ENCODE measurements at places on chromosomes 5 and 9.

DNA sequence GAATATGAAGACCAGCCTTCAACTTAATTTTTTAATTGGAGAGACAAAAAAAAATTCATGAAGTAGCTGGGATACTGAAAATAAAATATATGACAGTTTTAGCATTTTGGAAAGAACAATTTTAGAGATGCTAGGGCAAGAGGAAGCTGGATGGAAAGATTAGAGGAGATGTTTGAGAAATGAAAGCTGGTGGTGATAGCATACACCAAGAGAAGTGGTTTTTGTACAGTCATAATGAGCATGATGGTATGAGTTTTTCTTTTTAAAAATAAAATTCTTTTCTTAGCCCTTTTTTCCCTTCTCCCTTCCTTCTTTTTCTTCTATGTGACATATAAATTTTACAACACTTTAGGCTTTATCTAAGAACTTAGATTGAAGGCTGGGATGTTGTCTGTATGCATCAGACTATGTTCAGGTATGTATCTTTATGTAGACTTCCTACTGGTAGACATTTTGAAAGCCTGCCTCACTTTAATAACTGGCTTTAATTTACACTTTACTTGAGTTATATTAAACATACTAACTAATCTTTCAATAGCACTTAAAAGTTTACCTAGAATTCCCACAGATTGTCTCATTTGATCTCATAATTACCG lies 522.5 kb downstream of the TLE4 start:
- DNase-seq: no peak

- DNase-seq: no peak
These were observed 5.9 kb upstream of the ERAP2 start for GRCh38 chr5:96870094-96871026.

DNA sequence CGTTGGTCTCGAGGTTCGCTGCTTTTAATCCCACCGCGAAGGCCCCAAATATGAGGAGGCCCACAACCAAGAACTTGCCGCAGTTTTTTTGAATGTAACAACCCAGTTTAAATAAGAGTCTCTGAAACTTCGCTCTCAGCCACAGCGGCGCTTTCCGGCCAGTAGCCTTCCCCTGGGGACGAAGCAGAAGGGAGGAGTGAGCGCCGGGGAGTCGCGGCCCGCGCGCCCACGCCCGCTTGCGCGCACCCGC lies 10.4 kb downstream of the PTCH1 start:
- DNase-seq: peak; percentile 20

- DNase-seq: no peak
These were observed 12.6 kb downstream of the DNM1 start for GRCh38 chr9:128215491-128216409.

DNA sequence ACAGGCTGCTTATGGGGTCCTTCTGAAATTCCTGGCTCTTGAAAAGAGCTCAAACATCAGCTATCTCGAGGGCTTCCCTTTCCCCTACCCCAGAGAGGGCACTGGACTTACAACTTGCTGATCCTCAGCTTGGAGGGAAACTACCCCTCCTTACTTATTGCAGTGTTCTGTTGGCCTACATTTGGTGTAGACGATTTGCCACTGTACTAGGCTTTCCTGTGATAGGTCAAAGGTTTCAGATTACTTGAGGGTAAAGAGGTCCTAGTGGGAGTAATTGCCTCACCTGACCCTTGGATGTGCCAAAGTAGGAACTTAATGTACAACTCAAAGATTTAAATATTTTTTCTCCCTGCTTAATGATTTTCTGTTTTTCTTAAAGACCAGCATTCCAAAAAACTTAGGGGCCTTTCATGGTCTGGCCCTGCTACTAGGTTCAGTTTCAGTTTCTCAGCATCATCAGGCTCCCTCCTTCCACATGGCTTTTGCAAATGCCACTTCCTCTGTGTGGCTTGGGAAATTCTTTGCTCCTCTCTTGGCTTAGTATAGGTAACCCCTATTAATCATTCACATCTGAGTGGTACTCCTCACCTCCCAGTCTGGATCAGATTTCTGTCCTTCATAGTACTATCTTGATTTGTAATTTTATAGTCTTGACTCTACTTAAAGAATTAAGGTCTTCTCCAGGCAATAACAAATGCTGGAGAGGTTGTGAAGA lies 32.4 kb downstream of the CYSTM1 start:
- DNase-seq: no peak

GRCh38 chr5:156240414-156240813 lies 86.5 kb upstream of the SGCD start:
- no peak for DNase-seq

- DNase-seq: no peak
These were observed 818.8 kb upstream of the WWC1 start for GRCh38 chr5:167472566-167473108.

GRCh38 chr5:61612431-61612830 lies 280.4 kb downstream of the ZSWIM6 start:
- DNase-seq: no peak

- DNase-seq: peak; percentile 66
These were observed at the start of gene MEGF10 for GRCh38 chr5:127290019-127290945. MEGF10 (plus strand) TSS chr5:127290796; CDS start chr5:127331309, 40,513 bp downstream.

DNA sequence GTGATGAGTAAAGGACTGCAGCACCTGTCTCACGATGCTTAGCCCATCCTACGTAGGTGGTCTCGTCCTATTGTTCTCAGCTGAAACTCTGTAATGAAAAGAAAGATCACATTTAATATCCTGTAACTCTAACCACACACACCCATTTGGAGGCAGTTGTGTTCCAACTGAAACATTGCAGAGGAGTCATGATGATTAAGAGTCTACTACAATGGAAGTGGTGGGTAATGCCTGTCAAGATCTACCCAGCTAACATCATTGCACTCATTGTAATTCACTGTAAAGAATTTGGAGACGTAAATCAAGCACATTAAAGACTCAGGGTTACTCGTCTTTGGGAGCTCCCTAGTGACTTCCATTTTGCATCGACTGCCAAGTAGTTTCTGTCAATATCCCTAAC lies 106.0 kb upstream of the PTPN3 start:
- DNase-seq: no peak

DNA sequence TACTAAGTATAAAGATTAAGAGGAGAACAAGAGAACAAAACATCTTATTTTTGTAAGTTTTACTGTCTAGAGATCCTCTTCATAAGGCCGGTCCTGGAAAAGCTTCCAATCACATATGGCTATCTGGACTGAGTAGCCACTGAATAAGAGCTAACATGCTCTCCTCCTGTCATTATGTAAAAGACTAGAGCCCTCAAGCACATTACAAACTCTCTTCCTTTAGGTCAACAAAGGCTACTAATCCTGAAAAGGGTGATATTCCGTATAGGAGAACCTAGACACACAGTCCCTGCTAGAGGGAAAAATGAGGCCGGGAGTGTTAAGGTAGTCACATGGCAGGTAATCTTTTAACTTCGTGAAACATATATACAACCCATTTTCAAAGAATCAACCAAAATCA lies 665.6 kb downstream of the EFNA5 start:
- no peak for DNase-seq

DNA sequence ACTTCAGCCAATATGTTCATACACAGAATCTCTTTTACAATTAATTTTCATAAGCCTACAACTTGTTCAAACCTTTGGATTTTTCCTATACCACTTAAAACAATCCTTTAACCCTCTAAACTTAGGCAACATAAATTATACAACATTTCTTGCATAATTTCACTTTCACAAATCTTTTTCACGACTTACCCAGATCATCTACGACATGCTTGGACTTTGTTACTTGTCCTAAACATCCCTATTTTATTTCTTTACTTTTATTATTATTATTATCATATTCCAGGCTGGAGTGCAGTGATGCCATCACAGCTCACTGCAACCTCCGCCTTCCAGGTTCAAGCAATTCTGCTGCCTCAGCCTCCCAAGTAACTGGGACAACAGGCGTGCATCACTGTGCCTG lies 68.0 kb downstream of the CACNA1B start:
- DNase-seq: no peak

- DNase-seq: no peak
These were observed 64.8 kb upstream of the PLCXD3 start for GRCh38 chr5:41575110-41575779.

GRCh38 chr9:79572032-79572607 lies 355 bp downstream of the TLE4 start:
- no peak for DNase-seq

DNA sequence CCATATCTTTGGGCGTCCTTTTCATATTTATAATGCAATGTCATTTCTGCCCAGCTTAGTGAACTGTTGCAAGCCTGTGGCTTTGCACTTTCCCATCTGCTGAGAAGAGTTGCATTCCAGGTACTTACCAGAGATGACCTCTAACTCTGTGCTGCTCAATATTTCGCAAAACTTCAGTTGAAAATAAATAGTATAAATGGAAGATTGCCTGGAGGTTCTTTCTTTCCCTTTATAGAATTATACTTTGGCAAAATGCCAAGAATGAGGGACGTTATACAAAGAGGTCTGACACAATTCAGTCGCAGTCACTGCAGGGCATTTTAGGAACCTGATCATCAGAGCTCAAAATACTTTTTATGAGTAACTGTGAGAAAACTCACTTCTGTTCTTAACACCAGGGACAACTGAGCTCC lies 18.9 kb upstream of the VLDLR start:
- DNase-seq: no peak

DNA sequence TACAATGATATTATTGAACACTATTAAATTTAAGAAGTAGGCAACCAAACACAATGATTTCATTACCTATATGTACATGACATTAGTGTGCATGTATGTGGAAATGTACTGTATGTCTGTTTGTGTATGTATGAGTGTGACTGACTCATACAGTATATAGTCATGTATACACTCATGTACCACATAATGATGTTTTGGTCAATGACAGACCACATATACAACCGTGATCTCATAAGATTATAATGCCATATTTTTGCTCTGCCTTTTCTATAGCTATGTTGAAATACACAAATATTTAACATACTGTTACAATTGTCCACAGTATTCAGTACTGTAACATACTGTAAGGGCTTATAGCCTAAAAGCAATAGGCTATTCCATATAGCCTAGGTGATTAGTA lies 19.7 kb downstream of the SVEP1 start:
- DNase-seq: no peak

- DNase-seq: no peak
These were observed 112.4 kb upstream of the CTSL start for GRCh38 chr9:87613265-87614111.

- DNase-seq: no peak
These were observed 3.7 kb downstream of the GALNT12 start for GRCh38 chr9:98811051-98811650.

GRCh38 chr5:1701216-1701864 lies 98.3 kb downstream of the MRPL36 start:
- no peak for DNase-seq

DNA sequence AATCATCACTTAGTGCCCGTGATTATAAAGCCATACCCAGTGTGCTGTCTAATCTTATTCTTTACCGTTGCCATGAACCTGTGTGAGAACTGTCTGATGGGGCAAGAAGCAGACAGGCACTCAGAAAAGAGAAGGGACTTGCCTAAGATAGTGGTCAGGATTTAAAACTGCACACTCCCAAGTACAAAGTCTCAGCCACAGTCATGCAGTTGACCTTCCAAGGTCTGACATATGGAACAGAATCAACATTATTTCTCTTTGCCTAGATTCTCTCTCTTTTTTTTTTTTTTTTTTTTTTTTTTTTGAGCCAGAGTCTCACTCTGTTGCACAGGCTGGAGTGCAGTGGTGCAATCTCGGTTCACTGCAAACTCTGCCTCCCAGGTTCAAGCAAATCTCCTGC lies 1.9 kb upstream of the PPP2CA start:
- DNase-seq: no peak
